HT1080 (cell line): ENCODE measurements at places on chromosomes 3 and 15.
A peak's percentile ranks its signal among the peaks of the same experiment; 100 is the strongest.

DNA sequence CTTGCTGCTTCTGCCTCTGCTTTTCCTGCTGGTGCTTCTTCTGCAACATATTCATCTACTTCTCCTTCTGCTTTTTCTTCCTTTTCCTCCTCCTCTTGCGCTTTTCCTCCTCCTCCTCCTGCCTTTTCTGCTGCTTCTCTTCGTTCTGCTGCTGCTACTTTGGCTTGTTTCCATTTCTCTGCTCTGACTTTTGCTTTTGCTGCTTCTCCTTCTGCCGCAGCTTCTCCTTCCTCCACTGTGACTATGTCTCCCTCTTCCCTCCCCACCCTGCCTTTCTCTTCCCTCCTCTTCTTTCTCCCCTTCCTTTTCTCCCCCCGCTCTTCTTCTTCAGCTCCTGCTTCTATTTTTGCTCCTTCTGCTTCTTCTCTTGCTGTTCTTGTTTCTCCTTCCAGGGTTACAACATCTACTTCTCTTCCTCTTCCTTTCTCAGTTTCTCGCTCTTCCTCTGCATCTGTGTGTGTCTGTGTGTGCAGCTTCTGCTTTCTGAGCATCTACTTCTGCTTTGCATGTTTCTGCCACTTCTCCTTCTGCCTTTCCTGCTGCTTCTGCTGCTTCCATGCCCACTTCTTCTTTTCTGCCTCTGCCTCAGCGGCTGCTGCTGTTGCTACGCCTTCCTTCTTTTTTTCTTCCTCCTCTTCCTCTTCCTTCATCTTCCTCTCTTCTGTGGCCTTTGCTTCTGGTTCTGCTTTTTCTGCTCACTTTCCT, 51.4 kb downstream of the FAM43A start:
- DNase-seq = no peak

GRCh38 chr3:129439226-129439816, 427 bp downstream of the MBD4 start:
- DNase-seq = no peak

DNA sequence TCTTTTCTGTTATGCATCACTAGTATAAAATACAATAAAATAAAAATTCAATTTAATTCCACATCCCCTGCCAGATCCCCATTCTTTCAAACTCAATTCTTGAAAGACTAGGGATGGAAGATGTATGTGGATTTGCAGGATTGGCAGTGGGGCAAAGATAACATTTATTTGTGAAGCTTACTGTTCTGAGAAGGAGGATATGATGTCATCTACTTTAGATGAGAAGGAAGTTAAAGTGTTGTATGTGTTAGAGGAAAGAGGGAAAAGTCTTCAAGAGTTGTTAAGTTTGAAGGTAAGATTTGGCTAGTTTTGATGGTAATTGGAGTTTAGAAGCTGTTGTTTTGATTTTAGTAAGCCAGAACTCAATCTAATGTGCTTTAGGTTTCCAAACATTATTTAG, 845.1 kb upstream of the NR2F2 start:
- no peak for DNase-seq

- no peak for DNase-seq
Observed at GRCh38 chr3:62592408-62592807, 219.1 kb upstream of the FEZF2 start.

DNA sequence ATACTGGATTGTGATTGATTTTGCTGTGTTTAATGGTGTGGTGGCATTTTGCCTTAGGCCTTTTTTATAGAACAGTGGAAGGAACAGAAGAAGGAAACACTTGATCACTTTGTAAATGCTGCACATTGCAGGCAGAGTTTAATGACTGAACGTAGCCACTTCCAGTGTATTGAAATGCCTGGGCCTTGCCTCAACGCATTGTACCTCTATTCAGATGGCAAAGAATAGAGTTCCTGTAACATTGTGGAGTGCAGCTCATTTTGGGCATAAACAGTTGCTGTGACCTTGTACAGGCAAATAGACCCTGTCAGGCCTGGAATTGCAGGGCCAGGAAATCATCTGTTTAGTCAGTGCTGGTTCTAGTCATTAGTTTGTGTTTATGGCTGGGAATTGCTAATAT, 225.0 kb downstream of the EPHA3 start:
- DNase-seq = no peak

DNA sequence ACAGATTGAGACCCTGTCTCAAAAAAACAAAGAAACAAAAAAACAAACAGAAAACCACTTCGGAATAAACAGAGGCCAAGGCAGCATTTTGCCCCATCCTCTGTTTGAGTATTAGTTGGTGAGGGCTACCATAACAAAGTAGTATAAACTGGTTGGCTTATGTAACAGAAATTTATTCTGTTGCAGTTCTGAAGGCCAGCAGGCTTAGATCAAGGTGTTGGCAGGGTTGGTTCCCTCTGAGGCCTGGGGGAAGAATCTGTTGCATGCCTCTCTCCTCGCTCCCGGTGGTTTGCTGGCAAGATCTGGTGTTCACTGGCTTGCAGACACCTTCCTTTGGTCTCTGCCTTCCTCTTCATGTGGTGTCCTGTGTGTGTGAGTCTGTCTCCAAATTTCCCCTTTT, 261.6 kb downstream of the PDZRN3 start:
- no peak for DNase-seq

DNA sequence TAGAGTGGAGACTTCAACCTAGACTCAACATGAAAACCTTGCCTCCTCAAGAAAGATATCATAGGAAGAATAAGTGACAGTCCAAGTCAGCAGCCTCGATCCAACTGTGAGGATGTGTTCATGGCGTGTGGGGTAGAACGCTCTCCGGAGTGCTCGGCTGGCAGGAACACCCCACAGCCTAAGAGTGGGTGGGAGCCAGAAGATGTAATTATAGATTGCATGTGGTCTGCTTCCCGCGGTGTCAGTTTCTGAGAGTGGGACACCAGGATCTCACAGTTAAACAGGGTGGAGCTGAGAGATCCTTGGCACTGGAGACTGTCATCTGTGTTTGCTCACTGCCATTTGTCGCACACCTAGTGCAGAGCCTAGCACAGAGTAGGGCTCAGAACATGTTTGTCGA, 158.0 kb downstream of the CTNNB1 start:
- DNase-seq = no peak

- DNase-seq = no peak
Observed at GRCh38 chr15:90623854-90624253, 93.3 kb upstream of the BLM start.

- no peak for DNase-seq
Observed at GRCh38 chr15:32735989-32736700, 18.3 kb downstream of the GREM1 start.

- DNase-seq = no peak
Observed at GRCh38 chr3:50435371-50436113, 67.9 kb downstream of the CACNA2D2 start.

- peak; percentile 64 for DNase-seq
Observed at GRCh38 chr3:105365391-105366325, 1.1 kb upstream of the ALCAM start.

DNA sequence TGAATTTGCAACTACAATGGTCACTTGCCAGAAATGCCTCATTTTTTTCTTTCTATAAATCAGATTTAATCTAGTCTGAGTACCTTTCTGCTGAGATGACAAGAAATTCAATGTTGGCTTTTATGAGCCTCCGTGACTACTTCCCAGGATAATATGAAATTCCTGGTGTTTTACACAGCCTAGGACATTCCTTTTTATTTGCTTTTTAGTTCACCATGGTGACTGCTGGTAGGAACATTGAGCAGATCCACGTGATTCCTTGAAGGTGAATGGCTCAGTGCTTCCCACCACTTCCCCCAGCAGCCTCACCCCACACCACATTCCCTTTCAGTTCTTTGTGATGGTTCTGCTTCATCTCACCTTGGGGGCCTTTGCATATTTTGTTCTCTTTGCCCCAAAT, 4.3 kb upstream of the NPTN start:
- peak; percentile 48 for DNase-seq

DNA sequence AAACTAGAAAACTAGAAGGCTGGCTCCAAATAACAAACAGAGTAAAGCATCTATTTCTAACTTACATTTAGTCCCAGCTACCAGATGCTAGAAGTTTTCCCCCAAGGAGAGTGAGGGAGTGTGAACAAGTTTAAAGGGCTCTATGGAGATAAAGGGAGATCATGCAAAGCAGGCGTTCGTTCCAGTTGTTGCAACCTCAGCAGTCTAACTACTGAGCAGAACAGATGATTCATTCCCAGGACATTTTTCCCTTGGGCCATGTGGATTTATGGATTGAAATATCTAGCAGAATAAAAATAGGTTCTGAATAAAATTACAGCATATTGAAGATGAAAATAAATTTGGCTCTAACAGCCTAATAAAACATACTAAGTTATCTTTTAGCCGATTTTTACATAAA, 154.8 kb upstream of the TTC14 start:
- DNase-seq = no peak

- DNase-seq = peak; percentile 81
Observed at GRCh38 chr3:170714562-170715535, 129.0 kb upstream of the SLC7A14 start.

DNA sequence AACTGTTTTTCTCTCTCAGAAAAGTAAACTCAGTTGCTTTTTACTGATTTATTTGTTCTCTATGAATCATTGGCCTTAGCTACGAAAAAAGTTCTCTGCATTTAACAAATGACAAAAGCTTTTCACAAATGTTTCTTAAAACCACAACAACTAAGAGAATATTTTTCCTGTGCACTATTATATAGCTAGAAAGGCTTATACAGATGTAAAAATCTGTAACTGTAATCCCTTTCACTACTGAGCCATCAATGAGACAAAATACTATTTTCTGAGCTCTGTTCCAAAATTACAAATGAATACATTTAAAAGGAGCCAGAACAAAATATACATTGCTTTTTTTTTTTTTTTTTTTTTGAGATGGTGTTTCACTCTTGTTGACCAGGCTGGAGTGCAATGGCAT, 45.6 kb upstream of the PYGO1 start:
- no peak for DNase-seq

GRCh38 chr3:130276203-130276803, 69.2 kb upstream of the COL6A5 start:
- peak; percentile 58 for DNase-seq

- DNase-seq = no peak
Observed at GRCh38 chr3:94179059-94179458, 116.2 kb downstream of the NSUN3 start.

GRCh38 chr3:9179826-9180763, 69.4 kb downstream of the SRGAP3 start:
- no peak for DNase-seq

DNA sequence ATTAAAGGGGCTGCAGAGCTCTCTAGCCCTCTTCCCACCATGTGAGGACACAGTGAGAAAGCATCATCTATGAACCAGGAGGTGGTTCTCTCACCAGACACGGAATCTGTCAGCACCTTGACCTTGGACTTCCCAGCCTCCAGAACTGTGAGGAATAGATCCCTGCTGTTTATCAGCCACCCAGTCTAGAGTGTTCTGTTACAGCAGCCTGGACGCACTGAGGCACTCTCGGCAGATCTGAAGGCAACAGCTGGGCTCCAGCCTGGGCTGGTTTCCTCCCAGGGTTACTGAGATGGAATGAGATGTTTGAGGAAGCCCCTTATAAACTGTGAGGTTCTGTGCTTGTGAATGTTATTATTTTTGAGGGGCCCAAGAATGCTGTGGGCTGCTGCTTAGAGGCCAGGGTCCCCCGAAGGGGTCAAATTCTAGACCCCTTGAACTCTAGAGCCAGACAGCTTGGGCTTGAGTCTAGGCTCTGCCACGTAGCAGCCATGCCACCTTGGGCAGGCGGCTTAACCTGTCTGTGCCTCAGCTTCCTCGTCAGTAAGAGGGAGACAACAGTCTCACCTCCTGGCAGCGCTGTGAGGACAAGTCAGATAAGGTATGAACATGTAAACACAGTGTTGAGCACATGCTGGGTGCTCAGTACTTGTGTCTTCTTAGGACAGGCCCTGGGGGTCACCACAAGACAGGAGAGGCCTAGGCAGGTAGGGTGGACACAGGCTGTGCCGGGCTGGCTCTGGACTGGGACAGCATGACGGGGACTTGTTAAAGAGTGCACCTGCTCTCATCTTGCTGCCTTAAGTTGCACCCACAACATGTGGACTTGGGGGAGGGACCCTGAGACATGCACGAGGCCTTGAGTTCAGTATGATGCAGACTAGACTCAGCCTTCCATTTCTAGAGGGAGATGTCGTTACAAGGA, 49.2 kb downstream of the MGLL start:
- DNase-seq = no peak

DNA sequence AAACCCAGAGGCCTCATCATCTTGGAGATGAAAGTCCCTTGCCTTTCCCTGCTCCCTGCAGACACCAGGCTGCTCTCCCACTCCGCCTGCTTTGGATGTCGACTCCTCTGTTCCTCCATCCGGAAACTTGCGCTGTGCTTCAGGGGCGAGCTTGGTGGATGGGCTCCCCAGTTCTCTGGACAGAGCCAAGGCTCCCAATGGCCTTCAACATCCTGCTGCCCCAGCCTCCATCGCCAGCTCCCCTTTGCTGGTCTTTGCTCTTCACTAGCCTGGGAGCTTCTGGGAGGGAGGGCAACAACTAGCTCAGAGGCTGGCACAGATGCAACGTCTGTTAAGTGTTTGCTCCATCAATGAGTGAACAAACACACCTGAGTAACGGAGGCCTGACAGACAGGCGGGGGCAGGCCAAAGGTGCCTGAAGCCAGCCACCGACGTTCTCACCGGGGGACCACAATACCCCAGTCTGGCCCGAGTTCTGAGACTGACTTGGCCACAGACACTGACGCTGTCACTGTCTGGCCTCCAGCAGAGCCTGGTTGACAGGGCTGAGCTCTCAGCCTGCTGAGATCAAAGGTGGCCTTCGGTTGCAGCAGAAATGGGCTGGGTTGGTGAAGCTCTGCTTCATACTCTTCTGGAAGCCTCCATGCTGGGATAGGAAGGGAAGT, 39.0 kb downstream of the RGMA start:
- DNase-seq = no peak

DNA sequence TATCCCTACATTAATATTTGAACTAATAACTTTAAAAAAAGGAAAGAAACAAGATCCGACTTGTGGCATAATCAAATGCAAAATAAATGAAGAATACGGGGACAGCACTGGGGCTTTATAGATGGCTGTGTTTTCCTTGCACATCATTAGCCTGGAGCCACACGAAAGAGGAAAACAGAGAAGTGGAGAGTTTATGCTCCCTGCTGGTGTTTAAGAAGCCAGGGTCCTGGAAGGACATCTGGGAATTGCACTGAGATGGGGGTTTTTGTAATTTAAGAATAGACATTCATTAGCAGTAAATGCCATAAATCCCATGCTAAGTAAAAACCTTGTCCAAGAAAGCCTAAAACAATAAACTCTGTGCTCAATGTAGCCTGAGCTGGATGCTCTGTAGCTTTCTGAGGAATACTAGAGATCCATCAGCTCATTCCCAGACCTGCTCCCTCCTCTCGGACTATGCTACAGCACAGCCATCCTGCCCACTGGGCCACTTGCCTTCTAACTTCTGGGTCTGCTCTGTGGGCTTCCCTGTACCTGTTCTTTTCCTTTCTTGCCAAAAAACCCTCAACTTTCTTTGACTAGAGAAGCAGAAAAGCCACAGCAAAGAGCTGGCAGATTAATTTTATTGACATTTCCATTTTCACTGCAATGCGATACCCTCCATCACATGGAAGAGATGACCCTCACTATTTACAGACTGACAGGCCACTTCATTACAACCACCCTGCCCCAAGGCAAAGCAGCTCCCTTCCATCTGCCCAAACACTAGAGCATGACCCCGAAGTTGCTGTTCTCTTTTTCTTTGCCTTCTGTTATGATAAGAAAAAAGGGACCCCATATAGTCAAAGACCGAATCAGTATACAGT, 62.3 kb downstream of the MEIS2 start:
- DNase-seq = no peak
